SW480 (cell line): ENCODE measurements at places on chromosomes 12 and 14.

- peak; percentile 72 for DNase-seq
These were observed 108.5 kb downstream of the DACT1 start for GRCh38 chr14:58746261-58746660.

DNA sequence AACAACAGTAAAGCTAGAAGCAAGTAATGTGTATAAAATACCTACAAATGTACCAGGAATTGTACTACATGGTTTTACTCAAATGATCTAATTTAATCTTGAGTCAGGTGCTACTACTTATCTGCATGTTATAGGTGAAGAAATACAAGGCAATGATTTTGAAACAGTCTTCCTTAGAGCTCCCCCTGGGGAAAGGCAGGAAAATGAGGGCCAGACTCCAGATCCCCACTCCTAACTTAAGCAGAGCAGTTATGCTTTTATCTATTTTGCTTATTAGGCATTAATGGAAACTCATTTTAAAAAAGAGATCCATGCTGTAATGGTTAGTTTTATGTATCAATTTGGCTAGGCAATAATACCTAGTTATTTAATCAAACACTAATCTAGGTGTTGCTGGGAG, 109.3 kb upstream of the CPSF6 start:
- DNase-seq: no peak

GRCh38 chr14:23827100-23827892, 126.3 kb upstream of the DHRS4 start:
- DNase-seq: no peak

- no peak for DNase-seq
These were observed 271.6 kb upstream of the PLEKHG7 start for GRCh38 chr12:92431146-92431545.

GRCh38 chr12:62744551-62744950, 190.4 kb downstream of the PPM1H start:
- no peak for DNase-seq

DNA sequence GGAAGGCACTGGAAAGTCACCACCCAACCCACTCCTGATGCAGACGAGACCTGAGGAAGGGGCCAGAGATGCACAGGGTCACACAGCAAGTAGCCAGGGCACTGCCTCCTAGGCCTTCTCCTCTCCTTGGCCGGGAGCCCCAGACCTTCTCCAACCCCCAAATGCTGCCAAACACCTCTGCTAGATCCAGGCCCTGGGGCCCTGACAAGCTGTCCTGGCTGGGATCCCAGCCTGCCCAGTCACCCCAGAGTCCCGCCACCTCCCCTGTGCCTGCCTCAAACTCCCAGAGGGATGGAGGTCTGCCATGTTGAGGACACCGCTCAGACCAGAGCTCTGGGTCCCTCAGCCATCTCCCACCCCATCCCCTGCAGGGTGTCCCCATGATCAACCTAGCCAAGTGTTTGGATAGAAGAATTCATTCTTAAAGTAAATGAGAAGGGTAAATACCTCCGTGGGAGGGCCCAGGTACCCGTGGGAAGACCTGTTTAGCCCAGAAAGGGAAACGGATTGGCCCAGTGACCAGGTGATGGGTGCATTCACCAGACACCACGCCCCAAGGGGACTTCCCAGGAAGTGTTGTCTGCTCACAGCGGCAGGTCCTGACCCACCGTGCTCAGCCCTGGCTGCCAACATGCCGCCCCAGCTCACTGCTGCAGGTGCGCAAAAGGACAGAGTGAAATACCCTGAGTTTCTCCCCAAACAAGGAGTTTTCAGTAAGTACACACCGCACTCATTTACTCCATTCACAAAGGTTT, 4.6 kb upstream of the DIO3 start:
- DNase-seq: no peak

DNA sequence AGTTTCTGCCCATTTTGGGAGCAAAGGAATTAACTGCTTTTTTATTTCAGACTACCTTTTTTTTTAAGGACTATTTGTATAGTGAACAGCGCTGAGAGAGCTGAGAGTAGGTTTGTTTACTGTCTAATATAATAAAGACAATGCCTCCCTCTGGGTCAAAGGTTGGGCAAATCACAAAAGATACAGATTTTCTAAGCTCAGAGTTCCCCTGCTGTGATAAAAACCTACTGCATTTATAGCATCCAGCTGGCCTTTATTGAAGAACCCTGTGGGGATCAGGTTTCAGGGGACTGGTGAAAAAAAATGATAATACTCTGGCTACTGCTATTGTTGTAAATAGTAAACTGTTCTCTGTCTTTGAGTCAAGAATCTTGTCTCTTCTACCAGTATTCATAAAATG, 28.7 kb downstream of the CCDC59 start:
- peak; percentile 8 for DNase-seq

- peak; percentile 80 for DNase-seq
These were observed 159.8 kb upstream of the DAAM1 start for GRCh38 chr14:59028476-59029202.
